Fibroblast of upper back skin (primary cell): ENCODE measurements at places on chromosomes 2 and 18.

GRCh38 chr2:62760026-62760425 is 54.5 kb downstream of the EHBP1 start:
- DNase-seq, result no peak

GRCh38 chr2:16722126-16722525 is 56.5 kb upstream of the CYRIA start:
- no peak for DNase-seq

DNA sequence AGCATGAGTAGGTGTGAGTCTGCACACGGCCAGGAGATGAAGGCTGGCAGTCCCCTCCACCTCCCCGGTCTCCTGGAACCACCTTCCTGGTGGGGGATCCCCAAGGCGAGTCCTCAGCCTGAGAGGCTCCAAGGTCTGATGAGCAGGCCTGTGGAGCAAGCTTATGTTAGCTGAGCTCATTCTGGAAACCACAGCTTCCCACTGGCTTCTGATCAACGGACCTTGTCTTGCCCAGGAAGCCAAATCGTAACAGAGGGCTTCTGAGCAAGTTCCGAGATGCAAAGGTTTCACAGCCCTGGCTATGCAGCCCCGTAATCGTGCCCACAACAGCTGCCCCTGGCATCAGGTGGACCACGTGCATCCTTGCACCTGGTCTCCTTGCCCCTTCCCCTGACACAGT is 28.8 kb upstream of the GPR55 start:
- DNase-seq, result no peak

GRCh38 chr2:96816836-96817702 is 1.0 kb downstream of the CNNM3 start:
- no peak for DNase-seq

DNA sequence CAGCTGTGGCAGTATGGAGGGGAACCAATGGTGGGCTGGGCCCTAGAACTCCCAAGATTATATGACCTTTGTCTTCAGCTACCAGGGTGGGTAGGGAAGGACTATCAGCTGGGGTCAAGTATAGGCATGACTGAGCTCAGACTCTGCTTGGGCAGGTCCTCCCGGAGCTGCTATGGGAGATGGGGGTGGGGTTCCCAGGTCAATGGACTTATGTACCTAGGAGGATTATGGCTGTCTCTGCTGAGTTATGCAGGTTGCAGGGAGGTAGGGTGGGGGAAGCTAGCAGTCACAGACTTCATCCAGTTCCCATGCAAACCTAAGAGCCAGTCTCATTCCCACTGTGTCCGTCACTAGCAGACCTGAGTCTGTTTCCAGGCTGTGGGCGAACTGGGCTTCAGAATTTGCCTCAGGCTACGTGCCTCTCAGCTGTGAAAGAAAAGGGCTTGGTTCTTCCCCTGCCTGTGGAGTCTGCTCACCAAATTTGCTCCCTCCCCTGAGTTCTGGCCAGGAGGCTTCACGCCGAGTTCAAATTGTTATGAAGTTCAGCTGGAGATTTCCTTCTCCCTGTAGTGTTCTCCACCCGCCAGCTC is 985.8 kb upstream of the NRXN1 start:
- no peak for DNase-seq

DNA sequence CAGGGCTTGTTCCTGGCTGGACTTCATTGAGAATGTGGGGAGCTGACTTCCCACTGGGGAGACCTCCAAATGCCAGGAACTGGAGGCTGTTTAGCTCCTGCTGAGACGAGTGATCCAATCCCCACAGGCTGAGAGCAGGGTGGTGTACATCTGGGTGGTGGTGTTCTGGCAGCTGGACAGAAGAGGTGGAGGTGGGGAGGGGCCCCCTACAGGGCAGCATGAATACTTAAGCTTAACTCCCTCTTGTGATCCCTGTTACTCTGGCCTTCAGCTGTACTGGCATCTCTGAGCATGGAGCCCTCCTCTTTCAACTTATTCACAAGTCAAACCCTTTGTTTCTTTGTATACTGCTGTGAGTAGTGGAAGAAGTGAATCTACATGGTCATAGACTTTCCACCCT is 167.8 kb upstream of the LYPD1 start:
- DNase-seq, result no peak
